ENCODE measurements at places on chromosomes 2 and 18.

DNA sequence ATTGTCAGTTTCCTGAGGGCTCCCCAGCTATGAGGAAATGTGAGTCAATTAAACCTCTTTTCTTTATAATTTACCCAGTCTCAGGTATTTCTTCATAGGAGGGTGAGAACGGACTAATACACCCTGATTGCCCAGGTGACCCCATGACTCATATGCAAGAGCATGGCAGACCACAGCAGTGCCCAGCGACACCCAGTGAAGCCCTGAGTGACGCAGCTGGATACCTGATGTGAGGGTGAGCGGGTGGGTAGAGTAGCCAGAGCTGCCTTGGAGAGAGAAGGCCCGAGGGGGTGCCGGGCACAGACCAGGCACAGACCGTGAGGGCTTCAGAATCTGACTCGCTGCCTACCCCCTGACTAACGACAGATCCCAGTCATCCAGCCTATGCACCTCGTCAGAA lies 15.4 kb downstream of the ALPG start:
- DNase-seq, result no peak

- DNase-seq, result no peak
Observed at GRCh38 chr18:71673954-71674353, 870.2 kb downstream of the CBLN2 start.

DNA sequence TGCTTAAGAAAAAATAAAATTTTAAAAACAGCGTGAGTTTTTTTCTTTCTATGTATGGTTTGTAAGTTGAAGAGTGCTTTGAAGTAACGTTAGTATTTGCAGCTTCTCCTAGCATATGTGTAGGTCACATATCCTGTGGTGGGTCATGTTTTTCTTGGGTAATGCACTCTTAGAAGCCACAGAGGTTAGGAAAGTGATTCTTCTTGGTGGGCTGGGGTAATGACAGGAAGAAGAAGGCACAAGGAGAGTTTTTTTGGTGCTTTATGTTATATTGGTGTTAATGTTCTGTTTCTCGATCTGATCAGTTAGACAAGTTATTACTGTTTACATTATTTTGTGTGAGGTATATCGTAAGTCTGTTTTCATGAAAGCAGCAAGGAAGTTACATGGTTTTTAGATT lies 109.0 kb downstream of the ICA1L start:
- no peak for DNase-seq

DNA sequence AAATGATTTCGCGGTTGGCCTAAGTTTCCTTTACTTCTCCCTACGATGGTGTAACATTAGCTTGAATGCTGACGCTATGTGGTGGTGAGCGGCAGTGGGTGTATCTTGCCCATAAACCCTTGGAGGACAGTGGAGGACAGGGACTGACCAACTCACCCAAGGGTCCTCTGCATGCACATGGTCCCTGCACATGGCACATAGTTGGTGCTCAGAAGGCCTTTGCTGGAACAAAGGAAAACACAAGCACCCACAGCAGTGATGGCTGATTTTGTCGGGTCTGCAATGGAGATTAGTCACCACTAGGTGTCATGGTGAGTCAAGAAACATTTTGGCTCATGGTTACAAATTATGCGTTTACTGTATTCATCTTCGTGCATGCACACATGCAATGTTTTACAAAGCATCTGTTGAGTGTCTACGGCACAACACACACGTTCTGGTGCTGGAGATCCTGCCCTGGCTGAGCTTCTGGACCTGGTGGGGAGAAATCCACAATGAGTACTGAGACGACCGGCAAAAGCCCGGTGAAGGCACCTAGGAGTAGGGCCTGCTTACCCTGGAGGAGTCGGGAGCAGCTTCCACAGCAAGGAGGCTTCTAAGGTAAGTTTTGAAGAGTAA lies 44.0 kb downstream of the PDCL3 start:
- no peak for DNase-seq
